ENCODE measurements at places on chromosomes 1 and 21.

DNA sequence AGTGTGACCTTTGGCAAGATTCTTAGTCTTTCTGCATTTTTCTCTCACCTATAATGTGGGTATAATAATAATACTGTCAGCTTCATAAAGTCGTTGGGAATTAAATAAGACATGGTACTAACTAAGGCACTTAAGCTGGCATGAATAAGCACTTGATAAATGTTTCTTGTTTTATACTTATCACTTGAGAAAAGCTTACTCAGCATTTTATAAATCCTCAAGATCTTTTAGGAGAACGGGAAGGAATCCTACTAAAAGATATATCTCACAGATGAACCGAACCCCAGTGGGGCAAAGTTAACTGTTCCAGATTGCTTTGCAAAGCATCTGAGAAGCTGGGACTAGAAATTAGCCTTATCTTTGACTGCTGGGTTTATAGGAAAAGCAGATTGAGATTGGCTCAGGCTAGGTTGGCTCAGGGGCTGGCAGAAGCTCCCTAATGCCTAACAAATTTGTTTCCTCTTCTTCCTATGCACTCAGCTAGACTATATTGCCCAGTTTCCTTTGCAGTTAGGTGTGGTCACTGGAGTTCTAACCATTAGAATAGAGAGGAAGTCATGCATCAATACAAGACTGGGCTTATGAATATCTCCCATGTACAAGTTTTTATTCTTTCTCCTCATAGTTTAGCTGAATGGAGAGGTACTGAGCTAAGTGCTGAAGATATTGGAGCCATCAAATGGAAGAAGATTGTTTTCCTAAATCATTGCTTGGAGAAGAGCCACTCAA is 110.3 kb downstream of the TBX15 start:
- DNase-seq = no peak

GRCh38 chr1:178010674-178011464 is 41.0 kb upstream of the SEC16B start:
- DNase-seq = no peak

- DNase-seq = no peak
Observed at GRCh38 chr1:192984080-192984479, 75.1 kb downstream of the UCHL5 start.

- no peak for DNase-seq
Observed at GRCh38 chr1:154881820-154882535, 11.9 kb upstream of the KCNN3 start.

DNA sequence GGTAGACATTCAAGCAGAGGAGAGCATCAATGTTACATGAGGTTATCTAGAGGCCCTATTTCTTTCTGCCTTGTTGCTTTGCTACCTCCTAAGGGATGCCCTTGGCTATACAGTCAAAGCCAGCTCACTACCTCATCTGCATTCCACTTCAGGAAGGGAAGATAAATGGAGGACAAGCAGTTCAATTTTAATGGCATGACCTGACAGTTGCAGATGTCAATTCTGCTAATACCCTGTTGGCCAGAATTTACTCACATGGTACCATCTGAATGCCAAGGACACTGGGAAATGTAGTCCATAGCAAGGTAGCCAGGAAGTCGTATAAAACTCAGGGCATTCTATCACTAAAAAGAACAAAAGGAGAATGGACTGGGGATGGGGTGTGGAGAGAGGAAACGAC is 31.5 kb downstream of the PALMD start:
- no peak for DNase-seq

GRCh38 chr1:223425550-223425949 is 32.3 kb downstream of the CCDC185 start:
- no peak for DNase-seq

DNA sequence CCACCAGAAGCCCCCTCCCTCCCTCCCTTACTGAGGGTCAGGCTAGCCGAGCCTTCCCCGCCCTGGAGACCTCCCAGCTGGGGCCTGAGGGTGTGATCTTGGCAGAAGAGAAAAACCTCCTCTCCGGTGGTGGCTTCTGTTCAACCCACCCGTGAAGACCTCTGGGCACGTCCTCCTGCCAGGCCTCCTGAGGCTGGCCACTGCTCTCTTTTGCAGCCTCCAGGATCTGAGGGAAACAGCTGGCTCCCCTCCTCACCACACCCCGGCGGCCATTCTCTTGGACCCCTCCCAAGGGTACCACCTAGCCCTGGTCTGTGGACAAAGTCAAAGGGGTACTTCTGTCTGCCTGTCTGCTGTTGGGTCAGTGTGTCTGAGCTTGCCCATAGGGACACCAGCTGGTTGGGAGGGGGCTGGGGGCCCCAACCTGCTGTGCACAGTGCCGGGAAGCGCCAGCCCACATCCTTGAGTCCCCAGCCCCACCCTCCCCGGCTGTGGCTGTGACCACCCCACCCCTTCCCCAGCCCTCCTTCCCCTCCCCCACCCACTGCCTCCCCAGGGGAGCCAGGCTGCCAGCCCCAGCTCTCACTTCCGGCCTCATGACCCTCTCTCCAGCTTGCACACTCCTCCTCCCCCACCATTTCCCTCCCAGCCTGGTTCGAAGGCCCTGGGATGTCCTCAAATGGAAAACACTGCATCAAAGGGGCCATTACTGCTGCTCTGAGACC is 48.1 kb downstream of the AHDC1 start:
- DNase-seq = no peak

DNA sequence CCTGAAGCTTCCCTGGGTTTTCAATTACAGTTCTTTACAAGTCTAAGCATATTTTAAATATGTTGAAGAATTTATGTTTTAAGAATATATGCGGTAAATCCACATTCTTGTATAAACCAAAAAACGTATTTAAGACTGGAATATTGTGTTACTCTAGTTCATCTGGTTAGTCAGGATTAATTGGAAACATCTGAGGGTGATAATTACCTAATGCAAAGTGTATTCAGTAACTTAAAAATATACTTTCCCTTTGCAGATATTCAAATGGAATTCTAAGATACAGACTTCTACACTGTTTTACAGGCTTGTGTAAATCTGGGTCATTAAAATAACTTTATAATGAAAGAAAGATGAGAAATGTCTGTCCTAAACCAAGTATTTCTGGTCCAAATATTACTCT is 302.0 kb downstream of the VAV3 start:
- no peak for DNase-seq

DNA sequence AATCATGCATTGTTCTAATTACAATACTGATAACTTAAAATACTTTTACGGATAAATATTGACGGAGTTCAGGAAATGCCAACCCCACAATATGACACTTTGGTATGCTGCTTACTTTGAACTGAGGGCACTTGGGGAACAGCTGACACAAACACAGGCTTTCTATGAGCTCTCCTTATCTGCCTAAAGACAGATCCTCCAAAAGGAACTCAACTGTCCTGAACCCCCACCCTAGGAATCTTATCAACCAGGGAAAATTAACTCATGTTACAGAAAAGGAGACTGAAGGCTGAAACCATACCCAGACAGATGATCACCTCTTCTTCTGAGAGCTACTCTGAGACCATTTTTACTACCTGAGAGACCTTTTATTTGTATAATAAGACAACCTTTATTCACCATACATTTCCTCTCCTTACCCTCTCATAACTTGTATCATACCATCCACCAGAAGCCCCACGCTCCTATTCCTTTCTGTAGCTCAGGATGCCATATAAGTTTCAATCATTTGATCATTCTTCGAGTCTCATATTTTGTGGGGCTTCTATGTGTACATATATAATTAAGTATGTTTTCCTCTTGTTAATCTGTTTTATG is 239.5 kb downstream of the FAF1 start:
- no peak for DNase-seq

DNA sequence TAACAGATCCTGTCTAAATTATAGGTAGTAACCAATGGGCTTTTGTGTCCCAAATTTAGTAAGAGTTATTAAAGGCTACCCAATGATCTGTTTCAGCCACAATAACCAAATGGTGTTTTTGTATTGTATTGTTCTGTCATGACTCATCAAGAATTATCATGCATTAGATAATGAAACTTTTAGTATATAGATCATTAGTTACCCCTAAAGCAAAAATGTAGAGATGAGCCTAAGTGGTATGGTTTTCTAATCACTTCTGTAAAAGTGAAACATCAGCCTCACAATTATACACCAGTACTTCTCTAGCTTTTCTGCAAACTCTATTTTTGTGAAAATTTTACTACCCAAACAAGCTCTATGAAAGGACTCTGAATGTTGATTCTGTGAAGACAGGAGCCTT is 71.4 kb downstream of the LRRC7 start:
- DNase-seq = no peak

DNA sequence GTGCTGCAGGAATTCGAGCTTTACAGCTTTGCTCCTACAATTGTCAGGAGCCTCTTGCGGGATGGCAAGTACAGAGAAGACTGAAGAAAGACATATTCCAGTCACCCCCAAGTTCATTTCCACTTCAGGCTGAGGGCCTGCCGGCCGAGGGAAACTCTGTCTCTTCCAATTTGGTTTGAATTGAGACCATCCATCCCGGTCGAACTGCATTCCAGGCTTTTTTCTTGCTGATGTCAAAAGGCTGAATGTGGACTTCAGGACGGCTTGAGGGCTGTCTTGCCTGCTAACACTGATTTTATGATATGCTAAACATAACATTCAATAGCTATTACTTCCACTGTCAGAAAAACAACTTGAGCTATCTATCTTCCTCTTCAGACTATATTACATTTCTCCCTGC is 79.8 kb upstream of the PLXNA2 start:
- DNase-seq = no peak

Measured in omental fat pad (tissue), 4 donors.